ENCODE measurements at places on chromosomes 5 and 9. TPM values are rescaled to one million over a fixed set of nuclear protein-coding genes. Genes with fewer than 3 reads are reported as not detected.
A peak's percentile ranks its signal among the peaks of the same experiment; 100 is the strongest.

DNA sequence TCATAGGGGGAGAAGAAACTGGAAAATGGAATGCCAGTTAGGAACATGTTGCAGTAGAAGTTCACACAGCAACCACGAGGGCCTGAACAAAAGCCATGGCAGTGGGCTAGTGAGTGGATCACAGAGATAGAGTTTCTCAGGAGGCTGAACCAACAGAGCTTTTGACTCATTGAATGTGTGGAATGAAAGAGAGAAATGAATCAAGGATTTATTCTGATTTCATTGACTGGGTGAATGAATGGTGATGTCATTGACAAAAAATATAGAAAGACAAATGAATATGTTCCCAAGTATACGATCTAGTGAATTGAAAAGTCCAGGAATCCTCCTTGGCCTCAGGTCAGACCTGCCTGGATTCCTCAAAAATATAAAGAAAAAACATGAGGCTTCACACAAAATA, 99.2 kb downstream of the ZNF462 start:
- DNase-seq = no peak

GRCh38 chr9:108197899-108198298, 657.9 kb downstream of the ACTL7B start:
- DNase-seq = no peak

GRCh38 chr5:52956915-52957747, 32.0 kb upstream of the ITGA2 start:
- no peak for DNase-seq

- DNase-seq = no peak
These were observed 190.6 kb downstream of the DAB2IP start for GRCh38 chr9:121841771-121842611.

Gene SLCO6A1
- total RNA-seq = not detected

- DNase-seq = peak; percentile 43
These were observed 17.3 kb downstream of the ARPC5L start for GRCh38 chr9:124879226-124879625.

GRCh38 chr5:68757626-68758212, 336.1 kb upstream of the SLC30A5 start:
- no peak for DNase-seq

Gene RMI1
- total RNA-seq = 6.7 TPM

Gene C5orf63
- total RNA-seq = 7.5 TPM

DNA sequence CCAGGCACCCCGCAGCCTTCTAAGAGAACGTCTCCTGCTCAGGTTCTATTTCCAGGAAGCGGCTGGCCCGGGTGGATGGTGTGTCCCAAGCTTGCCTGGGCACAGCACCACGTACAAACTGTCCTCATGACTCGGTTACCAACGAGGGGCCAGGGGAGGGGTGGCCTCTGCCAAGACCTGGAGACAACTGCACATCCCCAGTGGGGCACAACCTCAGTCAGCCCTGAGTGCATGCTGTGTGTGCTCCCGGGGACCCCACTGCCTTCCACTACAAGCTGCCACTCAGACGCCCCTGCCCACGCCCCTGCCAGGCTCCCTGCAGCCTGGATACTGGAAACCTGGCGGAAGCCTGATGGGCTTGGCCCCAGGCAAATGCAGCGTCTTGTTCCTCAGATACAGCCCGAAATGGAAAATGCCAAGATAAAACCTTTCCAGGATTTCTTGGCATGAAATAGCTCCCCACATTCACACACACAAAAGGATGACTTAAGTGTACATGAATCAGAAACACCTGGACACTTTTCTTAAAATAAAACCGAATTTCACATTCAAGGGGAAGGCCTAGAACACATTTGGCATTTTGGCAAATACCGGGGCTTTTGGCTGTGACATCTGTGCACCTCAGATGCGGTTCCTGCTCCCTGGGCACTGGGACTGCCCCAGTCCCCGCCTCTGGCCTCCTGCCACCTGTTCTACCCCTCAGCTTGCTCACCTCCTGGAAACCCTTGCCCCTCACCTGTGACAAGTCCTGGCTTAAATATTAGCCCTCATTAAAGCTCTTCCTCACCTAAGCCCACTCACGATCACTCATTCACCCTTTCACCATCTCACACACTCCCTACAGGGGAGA, 62.5 kb downstream of the COL23A1 start:
- no peak for DNase-seq

DNA sequence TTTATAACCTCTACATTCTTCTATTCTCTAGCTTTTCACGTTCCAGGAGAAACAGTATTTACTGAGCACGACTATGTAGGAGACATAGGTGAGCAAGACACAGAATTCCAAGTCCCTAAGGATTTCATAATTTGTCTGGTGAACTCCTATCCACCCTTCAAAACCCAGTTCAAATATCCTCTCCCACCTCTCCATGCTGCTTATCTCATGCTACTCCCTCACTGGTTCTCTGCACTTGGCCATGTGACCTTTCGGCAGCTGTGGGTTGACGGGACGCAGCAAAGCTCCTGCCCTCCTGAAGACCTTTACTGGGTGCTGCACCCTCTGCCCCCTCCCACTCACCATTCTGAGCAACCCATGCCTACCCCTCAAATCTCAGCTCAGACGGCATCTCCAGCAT, 173.2 kb downstream of the RGS3 start:
- no peak for DNase-seq

DNA sequence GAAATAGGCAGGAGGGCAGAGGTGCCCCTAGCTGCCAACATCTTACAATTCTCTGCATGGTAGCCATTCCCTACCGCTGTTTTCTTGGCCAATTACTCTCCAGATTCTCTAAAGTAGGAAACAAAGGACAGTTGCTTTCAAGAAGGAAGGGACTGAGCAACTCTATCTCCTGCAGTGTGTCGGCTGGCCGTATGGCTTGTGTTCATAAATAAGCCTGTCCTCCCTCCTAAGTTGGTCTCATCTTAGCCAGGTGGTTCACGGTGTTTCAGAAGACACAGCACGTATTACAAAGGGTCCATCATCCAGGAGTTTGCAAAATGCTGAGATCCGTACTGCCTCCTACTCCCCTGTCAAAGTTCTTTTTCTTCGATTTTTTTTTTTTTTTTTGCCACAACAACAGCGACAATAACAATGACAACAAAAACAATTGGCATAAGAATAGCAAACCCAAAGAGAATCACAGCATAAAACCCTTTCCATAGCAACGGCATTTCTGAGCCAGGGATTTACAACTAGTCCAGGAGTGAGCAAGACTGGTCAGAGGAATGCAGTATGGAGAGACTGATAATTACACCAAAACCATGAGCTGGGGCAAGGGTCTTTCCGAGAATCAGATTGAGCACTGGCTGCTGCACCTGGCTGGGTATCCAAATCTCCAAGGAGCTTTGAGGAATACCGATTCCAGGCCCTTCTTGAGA, 212.8 kb downstream of the SLIT3 start:
- no peak for DNase-seq

Gene PCA3
- total RNA-seq = not detected

All from lower lobe of right lung (tissue), 2 donors.